Activated naive CD4-positive, alpha-beta T cell treated with Interleukin-2 at 50 U/mL for 16 hours (primary cell): ENCODE measurements at places on chromosomes 6 and 20.

- no peak for DNase-seq
These were observed 186.6 kb upstream of the OPRM1 start for GRCh38 chr6:153852481-153852880.

DNA sequence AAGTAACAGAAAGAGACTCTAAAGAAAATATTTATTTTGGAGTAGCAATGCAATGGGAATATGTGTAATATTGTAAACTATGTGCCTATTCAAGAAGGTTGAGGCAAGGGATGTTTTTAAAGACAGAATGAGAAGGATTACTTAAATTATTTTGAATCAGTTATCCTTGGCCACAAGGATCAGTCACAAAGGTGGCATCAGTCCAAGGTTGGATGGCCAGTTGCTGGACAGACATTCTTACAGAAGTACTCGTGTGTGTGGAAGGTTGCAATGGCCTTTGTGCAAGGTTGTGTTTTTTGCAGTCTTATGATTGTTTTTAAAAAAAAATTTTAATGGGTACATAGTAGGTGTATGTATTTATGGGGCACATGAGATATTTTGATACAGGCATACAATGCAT lies 2.0 kb downstream of the QRSL1 start:
- no peak for DNase-seq

DNA sequence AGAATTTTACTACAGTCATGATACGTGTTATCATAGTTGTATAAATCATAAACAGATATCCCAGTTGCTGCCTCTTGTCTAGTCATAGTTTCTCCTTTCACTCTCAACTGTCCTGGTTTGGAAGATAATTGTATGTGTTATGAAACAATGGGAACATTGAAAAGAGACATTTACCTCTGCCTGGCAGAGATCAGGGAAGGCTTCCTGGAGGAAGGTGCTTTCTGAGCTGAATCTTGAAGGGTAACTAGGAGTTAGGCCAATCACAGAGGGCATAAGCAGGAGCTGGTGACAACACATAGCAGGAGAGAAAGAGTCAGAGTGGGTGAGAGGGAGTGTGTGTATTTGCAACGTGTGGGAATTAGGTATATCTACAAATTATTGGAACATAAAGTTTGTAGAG lies 5.4 kb downstream of the ASXL1 start:
- DNase-seq: no peak

GRCh38 chr6:49054311-49054710 lies 408.7 kb downstream of the MMUT start:
- no peak for DNase-seq

GRCh38 chr6:111057074-111057752 lies 30.1 kb upstream of the SLC16A10 start:
- peak; percentile 9 for DNase-seq

DNA sequence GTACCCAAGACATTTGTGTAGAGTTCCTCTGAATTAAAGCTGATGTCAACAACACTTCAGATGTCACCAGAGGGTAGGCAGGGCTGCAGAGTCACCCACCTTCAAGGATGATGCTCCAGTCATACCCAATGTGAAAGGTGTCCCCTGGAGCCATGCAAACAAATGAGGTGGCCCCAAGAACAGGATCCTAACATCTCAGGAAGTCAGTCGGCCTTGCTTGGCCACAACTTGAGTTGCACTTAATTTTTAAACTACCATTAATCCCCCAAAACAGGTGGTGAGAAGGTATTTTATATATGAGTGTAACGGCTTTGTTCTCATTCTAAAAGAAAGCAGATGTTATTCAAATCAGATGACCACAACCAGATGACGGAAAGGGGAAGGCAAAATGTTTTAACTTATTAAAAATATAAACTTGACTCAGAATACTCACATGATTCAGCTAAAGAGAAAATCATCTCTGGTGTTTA lies 21.1 kb upstream of the SERPINB1 start:
- DNase-seq: peak; percentile 47

GRCh38 chr6:134980846-134981245 lies 30.9 kb upstream of the ALDH8A1 start:
- DNase-seq: no peak

- DNase-seq: no peak
These were observed 433.8 kb upstream of the NOX3 start for GRCh38 chr6:155889410-155889809.

- DNase-seq: peak; percentile 82
These were observed 61.4 kb downstream of the GPR6 start for GRCh38 chr6:110039364-110039980.

DNA sequence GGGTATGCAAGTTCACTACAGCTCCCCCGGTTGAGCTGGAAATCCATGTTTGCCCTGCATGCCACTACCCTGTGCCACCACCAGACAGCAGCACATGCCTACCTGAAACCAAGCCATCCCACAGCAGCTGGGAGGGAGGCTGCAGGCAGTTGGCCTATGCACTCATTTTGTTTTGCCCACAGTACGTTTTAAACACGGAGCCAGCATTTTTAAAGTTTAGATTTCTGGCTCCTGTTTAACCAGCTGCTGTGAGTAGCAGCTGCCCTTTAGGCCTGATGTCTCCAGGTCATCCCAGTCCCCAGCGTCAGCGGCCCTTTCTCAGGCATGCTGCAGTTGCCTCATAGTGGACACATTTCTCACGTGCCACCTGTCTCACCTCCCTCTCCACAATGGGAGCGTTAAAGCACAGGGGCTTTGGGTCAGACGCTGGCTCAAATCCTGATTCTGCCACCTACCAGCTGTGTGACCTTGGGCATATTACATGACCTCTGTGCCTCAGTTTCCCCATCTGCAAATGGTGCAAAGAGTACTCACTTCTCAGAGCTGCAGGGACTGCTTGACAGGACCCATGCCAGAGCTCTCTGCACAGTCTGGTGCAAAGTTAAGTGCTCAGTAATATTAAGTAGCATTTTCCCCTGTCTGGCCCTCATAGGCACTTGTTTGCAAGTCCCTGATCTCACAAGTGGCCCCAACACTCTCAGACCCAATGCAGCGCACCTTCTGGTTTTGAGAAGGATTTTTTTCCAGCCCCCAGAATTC lies 8.2 kb upstream of the UBE2V1 start:
- DNase-seq: peak; percentile 64
